ENCODE measurements at places on chromosomes 13 and 19.

DNA sequence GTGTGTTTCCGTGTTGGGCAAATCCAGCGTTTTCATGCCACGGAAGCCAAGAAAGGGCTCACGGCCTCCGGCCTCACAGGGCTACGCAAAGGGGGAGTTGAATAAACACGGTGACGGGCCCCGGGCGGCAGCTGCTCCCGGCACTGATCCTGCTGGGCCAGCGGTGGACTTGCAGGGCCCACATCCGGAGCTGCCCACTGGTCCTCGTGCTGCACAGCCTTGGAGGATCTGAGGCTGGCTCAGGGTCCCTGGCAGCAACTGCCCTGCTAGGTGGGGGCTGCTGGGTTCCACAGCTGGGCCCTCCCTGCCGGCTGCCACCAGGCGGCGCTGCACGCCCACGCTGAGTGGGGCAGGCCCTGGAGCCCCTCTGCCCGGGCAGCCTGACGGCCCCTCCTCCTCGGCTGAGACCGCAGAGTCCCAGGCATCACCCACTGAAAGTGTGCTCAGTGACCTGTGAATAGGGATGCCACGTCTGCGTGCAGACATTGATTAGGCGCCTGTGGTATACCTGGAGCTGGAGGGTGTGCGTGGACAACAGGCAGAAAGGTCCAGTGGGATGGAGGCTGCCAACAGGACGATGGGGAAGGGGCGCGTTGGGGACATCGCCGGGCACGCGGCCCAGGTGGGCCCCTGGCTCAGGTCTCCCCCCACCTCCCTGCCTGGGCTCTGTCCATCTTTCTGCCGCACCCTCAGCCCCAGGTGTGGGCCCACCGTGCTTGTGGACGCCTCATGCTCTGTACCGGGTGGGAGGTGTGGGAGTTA, 5.3 kb upstream of the HCN2 start:
- peak; percentile 58 for DNase-seq

DNA sequence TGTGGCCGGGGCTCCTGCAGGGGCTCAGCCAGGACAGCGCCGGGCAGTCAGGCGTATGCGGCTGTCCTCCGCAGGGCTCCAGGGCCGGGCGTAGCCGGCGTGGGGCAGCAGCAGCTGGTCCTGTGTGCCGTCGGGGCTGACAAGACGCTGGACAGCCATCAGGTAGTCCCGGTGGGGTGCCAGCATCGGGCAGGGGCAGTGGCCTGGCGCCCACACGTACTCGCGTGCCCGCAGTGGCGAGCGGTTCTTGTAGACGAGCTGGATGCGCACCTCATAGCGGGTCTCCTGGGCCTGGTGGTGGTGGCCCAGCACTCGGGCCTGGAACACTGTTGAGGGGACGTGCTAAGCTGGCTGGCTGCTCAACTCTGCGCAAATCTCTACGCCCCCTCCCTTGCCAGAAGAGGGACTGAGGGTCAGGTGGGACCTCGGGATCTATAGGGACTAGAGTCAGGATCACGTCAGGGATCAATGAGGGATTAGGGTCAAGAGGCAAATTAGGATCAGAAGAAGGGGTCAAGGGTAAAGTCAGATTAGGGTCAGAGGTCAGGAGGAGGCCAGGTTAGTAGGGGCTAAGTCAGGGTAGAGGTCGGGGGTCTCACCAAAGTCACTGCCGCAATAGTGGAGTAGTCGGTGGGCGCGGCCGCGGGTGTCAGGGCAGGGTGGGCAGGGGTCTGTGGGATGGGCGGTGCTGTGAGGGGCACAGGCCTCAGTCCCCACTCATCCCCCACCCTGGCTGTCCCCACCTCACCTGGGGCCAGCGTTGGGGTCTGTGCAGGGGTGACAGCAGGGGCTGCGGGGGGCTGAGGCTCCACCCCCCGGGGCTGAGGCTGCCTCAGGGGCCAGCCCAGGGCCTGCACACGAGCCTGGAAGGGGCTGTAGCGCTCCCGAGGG, 6.6 kb downstream of the ADAMTSL5 start:
- DNase-seq = no peak

GRCh38 chr19:34215006-34215665, 39.2 kb upstream of the GARRE1 start:
- DNase-seq = no peak

DNA sequence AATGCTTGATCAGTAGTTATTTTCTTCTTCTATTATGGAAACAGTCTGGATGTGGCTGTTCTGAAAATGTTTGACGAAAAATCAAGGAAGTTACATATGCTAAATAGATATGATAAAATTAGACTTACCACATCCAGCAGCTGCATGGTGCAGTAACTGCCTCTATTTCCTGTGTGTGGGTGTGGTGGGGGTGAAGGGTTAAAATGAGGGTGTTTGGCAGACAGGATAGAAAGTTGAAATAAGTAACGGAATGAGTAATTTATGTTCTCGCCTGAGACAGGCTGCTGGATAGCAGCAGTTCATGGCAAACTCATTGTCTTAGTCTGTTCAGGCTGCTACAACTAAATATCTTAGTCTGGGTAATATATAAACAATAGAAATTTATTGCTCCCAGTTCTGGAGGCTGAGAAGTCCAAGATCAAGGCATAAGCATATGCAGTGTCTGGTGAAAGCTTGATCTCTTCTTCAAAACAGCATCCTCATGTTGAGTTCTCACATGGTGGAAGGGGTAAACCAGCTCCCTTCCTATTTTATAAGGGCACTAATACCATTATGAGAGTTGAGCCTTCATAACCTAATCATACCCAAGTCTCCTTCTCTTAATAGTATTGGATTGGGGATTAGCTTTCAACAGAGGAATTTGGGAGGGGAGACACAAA, 1248.9 kb downstream of the SLITRK5 start:
- DNase-seq = no peak

GRCh38 chr13:107551521-107551920, 663.8 kb downstream of the LIG4 start:
- no peak for DNase-seq

DNA sequence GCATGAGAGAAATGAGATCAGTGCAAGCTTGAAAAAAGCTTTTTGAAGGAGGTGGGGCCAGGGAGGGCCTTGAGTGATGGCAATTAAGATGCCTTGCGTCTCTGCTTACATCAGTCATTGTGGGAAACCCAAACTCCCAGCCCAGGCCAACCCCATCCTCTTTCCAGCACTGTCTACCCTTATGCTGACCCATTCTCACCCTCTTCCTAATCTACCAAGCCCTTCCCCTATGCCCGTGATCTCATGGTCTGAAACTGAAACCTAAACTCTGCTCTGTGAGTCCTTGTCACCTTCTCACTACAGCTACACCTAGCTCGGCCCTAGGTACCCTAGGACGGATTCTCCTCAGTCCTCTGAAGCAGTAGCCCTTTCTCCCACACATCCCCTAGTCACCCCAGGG, 36.0 kb upstream of the SERP2 start:
- no peak for DNase-seq

- no peak for DNase-seq
Observed at GRCh38 chr13:47326061-47326460, 429.2 kb upstream of the HTR2A start.

DNA sequence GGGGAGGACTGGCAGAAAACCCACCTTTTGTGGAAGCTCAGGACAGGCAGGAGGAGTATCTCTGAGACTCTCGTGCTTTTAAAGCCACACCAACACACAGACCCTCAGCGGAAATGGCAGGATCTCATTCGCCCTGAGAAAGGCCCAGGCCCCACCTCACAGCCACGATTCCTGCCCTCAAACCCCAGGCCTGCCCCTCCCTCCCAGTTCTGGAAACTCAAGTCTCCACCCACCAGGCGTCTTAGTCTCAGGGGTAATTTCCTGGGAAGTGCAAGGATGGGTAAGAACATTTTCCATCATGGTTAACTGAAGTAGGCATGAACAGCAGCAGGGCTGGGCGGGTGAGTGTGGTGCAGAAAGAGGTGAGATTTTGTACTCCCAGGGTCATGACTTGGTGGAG, 8.0 kb upstream of the PDE4C start:
- DNase-seq = no peak

DNA sequence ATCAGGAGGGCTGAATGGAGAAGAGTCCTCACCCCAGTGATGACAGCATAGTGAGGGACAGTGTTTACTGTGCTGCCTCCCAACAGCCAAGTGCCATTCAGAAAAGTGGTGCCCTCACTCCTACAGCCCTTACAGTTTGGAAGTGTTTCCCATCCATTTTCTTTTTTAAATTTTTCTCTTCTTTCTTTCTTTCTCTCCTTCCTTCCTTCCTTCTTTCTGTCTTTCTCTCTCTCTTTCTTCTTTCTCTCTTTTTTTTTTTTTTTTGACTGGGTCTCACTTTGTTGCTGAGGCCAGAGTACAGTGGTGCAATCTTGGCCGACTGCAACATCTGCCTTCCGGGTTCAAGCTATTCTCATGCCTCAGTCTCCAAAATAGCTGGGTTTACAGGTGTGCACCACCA, 755.3 kb downstream of the UQCRFS1 start:
- DNase-seq = no peak

GRCh38 chr13:114034481-114034891, 60.6 kb upstream of the C13orf46 start:
- no peak for DNase-seq

DNA sequence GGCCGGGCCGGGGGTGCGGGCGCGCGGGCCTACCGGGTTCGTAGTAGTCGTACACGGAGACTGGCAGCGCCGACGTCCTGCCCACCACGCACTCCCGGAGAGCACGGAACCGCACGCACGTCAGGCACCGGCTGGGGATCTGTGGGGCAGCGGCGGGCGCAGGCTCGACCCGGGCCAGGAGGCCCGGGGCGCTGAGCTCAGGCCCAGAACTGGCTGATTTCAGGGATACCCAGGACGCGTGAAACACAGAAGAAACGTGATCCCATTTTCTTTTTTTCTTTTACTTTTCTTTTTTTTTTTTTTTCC, 9.0 kb downstream of the F2RL3 start:
- DNase-seq = peak; percentile 19

- no peak for DNase-seq
Observed at GRCh38 chr13:29507356-29507755, 88.1 kb downstream of the SLC7A1 start.

- no peak for DNase-seq
Observed at GRCh38 chr19:4974880-4975469, 6.1 kb downstream of the KDM4B start.

GRCh38 chr13:47875201-47875600, 125.9 kb downstream of the SUCLA2 start:
- no peak for DNase-seq

GRCh38 chr13:91154558-91155353, 192.7 kb upstream of the MIR17HG start:
- DNase-seq = no peak

DNA sequence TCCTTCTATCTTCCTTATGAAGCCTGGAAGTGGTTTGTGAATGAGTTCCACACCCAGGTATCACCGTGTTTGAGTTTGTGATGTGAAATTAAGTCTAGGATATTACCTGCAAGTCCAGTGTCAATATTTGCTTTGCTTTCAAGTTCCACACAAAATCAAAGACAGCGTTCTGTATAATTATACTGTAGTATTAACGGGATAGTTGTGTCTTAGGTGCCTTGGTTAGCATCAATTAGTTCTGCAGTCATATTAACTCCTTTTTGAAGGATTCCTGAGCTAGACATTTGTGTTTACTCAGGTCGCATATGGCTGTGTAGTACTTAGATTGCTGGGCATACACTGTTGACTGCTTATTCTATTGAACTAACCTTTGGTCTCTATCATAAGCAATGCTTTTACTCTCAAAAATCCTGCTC, 54.4 kb downstream of the ERCC5 start:
- no peak for DNase-seq

All from CD8-positive, alpha-beta memory T cell (primary cell).